ENCODE measurements at places on chromosomes 1 and 21. TPM values are rescaled to one million over a fixed set of nuclear protein-coding genes. Genes with fewer than 3 reads are reported as not detected.

The OR2G3 gene
- total RNA-seq: not detected

The OR2T11 gene
- not detected for total RNA-seq

The SGIP1 gene
- not detected for total RNA-seq

The CNR2 gene
- not detected for total RNA-seq

The TARDBP gene
- 132 TPM for total RNA-seq

The DIRAS3 gene
- not detected for total RNA-seq

The SMG7 gene
- 63.4 TPM for total RNA-seq

- no peak for DNase-seq
These were observed 168.5 kb upstream of the IRF2BP2 start for GRCh38 chr1:234778221-234779159.

- no peak for DNase-seq
These were observed 155.0 kb downstream of the TOMM20 start for GRCh38 chr1:234973426-234974250.

GRCh38 chr1:234896477-234897389, 231.9 kb downstream of the TOMM20 start:
- DNase-seq: no peak

GRCh38 chr1:119712342-119713038, 756 bp downstream of the PHGDH start:
- DNase-seq: no peak

- DNase-seq: no peak
These were observed 135.5 kb downstream of the TGFBR3 start for GRCh38 chr1:91750398-91750996.

DNA sequence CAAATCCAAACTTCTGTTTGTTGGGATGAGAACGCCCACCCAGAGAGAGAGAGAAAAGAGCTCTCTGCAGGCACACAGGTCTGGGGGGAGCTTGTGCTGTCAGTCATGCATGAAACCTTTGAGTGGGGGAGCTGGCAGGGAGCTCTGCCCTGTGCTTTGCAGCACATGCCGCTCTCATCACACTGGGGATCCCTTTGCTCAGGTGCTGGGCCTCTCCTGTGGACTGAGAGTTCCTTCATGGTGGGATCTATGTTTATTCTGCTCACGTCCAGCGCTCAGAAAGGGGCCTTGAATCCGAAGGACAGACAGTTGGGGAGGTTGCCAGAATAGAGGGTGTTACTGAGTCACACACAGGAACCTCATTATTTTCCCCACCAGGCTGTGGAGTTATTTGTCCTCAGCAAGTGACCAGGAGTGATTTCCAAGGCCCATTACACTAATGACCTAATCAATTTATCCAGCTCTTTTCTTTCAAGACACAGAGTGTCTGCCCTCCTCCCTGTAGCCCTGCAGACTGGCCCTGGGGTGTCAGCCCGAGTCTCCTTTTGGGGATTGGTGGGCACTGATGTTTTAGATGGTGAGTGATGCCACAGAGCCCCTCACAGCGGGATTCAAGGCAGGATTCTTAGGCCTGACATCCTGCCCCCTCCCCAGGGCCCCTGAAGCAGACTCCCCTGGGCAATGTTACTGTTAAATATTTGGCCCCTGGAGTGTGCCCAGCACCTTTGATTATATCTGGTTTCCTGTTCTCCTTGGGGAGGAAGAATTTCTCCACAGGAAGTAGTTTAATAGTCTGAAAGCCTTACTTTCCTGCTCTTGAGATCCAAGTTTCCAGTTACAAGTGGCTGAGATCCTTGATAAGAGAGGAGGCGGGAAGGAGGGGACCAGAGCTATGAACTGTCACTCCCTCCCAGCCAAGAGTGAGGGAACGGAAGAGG, 22.3 kb downstream of the MYBPH start:
- no peak for DNase-seq

DNA sequence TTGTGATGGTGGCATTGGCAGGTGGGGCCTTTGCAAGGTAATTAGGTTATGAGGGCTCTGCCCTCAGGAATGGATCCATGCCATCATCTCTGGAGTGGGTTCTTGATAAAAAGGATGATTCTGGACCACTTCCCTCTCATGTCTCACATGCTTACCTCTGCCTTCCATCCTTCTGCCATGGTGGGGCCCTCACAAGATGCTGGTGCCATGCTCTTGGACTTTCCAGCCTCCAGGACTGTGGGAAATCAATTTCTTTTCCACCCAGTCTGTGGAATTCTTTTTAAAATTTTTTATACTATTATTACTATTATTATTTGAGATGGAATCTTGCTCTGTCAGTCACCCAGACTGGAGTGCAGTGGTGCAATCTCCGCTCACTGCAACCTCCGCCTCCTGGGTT, 57.3 kb downstream of the ACBD3 start:
- DNase-seq: no peak

- DNase-seq: no peak
These were observed 702.3 kb downstream of the BRINP3 start for GRCh38 chr1:189775343-189775742.

GRCh38 chr1:226892524-226892875, 22.1 kb downstream of the PSEN2 start:
- DNase-seq: no peak

GRCh38 chr1:83918688-83919285, 80.1 kb downstream of the TTLL7 start:
- no peak for DNase-seq

- peak; percentile 73 for DNase-seq
These were observed at the start of gene RPS6KA1 for GRCh38 chr1:26529655-26530409. TSS of gene RPS6KA1 (plus strand) at chr1:26529761. CDS start at chr1:26529921, 160 bp downstream.

DNA sequence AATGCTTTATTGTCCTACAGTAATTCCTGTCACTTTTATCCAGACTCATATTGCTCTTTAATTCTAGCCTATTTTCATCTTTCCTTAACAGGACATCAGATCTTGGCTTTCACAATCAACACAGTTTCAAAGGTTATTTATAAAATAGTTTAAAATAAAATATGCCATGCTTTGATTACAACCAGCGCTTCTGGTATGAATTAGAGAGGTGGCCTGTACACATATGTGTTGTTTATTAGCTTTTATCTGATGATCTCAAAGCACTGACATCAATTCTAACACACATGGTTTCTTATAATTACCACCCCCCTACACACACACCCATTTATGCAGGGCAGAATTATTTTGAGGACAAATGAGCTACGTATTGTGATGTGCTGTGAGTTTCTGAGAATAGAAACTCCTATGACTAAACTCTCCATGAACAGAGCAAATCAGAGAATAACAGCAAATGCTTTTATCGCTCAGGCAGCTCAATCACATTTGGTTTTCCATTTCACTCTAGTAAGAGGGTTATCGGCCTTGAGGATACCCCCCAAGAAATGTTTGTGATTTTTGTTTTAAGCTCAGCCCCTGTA, 18.0 kb downstream of the CD247 start:
- no peak for DNase-seq

DNA sequence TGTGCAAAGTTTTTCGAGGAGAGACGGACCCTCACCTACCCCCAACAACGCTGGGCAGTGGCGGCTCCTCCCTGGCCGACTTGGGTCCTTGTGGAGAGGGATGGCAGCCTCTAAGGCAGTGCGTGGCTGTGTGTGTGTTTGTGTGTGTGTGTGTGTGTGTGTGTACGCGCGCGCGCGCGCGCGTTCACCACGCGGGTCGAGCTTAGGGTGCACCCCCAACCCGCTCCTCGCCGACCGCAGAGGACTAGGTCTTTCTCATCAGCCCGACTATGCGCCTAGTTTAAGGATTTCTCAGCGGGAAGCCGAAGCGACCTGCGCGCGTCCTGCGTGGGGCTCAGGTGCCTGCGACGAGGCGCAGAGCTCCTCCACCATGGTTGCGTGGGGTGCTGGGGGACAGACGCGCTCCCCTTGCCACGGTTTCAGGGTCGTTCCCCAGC, 940 bp downstream of the SOX13 start:
- DNase-seq: no peak

DNA sequence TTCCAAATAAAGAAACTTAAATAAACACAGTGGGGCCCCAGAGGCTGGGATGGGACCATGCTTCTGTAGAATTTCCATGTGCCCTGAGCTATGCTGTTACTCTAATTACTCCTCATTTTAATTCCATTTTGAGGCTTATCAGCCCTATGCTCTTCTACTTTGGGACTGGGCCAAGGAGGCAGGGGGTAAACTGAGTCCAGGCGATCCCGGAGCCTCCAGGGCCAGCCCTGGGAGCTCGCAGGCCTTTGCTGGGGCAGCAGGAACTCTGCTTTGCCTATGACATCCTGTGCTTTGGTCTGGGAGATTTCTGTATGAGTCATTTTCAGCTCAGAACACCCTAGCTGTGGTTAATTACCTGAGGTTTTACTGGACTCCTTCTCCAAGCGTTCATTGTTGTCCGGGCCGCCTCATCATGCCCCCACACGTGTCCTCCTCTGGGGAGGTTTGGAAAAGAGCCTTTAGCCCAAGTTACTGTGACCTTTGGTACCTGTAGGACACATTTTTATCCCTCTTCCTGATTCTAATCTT, 95.7 kb downstream of the RHOU start:
- no peak for DNase-seq

- no peak for DNase-seq
These were observed 525.1 kb downstream of the LMO4 start for GRCh38 chr1:87853576-87854351.

- no peak for DNase-seq
These were observed 88.3 kb downstream of the CD58 start for GRCh38 chr1:116482490-116482889.

- DNase-seq: peak; percentile 77
These were observed 87.2 kb downstream of the MRPL37 start for GRCh38 chr1:54287176-54287650.

DNA sequence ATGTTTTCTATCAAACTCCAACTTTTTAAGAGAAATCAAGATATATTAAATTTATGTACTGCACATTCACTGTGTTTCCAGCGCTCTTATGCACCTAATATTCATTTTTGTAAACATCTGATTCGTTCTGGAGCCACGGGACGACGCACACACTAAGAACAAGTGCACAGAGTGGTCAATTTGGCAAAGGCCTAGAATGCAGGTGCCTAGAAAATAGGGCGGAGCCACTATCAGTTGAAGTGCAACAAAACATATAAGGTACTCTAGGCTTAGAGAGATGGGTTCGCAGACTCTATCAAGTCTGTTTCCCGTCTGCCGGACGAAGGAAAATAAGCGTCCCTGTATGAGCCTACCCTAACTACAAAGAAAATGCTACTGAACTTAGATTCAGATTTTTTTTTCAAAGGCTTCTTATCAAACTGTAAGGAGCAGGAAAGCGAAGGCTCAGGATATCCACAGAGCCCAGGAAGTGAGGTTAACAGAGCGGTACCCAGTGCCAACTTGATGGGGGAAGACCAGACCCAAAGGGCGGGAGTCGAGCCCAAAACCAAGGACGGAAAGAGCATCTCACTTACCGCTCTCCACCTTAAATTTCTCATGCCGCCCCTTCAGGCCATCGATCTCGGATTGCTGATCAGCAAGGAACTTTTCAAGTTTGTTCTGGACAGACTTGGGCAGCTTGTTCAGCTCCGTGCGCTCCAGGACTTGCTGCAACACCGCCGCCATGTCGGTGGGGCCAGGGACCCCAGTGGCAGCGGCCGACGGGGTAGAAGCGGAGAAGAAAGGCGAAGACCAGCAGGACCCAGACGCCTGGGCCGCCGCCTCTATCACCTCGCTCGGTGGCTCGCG, 526 bp downstream of the TPR start:
- DNase-seq: no peak

- no peak for DNase-seq
These were observed 53.5 kb downstream of the CAPN2 start for GRCh38 chr1:223765719-223766340.

DNA sequence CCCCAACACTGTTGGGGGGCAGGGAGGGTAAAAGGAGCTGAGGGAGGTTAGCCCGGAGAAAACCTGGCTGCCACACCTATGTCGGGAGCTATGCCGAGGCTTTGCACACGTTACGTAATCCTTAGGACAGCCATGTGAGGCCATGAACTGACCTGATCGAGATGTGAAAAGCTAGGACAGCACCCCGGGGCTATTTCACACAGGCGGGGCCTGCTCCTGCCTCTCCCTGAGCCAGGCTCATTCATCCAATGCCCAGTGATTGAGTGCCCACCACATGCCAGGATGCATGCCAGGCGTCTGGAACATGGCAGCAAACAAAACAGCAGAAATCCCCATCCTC, 30.2 kb downstream of the LDLRAP1 start:
- DNase-seq: no peak

DNA sequence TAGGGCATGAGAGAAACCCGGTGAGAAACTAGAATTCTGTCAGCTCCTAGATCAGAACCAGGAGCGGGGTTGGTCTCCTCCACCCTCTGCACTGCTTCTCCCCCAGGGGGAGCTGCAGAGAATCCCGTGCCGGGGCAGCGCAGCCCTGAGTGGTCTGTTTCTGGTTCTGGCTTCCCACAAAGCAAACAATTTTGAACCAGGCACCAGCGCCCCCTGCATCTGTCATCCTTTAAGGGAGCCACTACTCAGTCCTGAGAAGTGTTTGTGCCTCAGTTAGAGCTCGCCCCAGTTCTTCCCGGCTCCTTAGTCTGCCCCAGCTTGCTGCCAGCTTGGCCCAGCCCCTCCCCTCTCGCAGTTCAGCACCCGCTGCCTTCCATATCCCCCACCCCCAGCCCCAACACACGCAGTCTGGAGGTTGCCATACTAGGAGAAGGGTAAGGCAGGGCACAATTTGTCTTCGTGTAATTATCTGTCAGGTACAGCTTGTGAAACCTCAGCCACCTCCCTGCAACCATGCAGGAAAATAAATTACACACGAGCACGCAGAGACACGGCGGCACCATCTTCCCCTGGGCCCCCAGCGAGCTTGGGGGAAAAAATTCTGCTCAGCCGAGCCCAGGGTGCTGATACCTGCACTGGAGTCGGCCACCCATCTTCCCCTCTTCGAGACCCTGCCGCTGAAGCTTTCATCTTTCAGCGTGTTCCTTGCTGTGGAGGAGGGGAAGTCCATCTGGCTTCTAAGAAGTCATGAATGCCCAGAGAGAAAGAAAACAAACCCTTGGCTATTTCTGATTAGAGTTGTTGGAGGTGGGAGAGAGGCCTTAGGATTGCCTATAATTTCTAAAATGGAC, 62.6 kb upstream of the CD1D start:
- no peak for DNase-seq

GRCh38 chr1:32989160-32990050, 24.8 kb upstream of the RNF19B start:
- DNase-seq: peak; percentile 64

DNA sequence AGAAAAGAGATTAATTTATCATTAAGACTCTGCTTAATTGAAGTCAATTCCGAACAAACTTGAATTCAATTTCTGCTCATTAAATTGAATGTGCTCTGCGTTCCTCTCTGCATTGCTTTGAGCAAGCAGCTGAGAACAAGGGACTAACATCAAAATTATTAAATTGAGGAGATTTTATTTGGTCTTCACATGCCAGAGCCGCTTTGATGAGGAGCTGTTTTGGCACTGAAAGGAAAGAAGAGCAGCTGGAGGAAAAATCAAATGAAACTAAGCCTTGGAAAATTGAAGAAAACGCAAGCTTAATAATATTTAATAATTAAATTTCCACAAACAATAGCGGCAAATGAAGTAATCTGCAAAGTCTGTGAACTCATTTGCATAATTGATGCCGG, 222.0 kb upstream of the PKN2 start:
- no peak for DNase-seq

GRCh38 chr1:103949779-103950178, 200.1 kb downstream of the AMY1C start:
- DNase-seq: no peak

Measured in activated naive CD4-positive, alpha-beta T cell treated with anti-CD3 and anti-CD28 coated beads, Interleukin-2, amount 50 U/mL, for 72 hours (primary cell).